Stimulated activated CD4-positive, alpha-beta T cell treated with anti-CD3 and anti-CD28 coated beads, TNF-alpha, amount 100 ng/mL, for 24 hours (primary cell): ENCODE measurements at places on chromosomes 13 and 19.

GRCh38 chr19:5083547-5083965 lies 114.6 kb downstream of the KDM4B start:
- no peak for DNase-seq

DNA sequence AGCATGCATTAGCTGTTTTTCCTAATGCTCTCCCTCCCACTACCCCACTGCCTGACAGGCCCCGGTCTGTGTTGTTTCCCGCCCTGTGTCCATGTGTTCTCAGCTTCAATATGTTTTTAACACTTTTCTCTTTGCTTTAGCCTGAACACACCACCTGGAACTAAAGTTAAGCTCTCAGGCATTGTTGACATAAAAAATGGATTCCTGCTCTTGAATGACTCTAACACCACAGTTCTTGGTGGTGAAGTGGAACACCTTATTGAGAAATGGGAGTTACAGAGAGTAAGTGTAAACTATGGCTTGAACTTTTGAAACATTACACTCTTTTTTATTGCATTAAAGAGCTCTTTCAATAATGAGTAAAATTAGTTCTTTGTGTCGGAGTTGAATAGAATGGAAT lies 70.1 kb downstream of the TDRD3 start:
- DNase-seq, result no peak

- no peak for DNase-seq
Measured at GRCh38 chr13:45302507-45302906, 38.5 kb downstream of the TPT1 start.

DNA sequence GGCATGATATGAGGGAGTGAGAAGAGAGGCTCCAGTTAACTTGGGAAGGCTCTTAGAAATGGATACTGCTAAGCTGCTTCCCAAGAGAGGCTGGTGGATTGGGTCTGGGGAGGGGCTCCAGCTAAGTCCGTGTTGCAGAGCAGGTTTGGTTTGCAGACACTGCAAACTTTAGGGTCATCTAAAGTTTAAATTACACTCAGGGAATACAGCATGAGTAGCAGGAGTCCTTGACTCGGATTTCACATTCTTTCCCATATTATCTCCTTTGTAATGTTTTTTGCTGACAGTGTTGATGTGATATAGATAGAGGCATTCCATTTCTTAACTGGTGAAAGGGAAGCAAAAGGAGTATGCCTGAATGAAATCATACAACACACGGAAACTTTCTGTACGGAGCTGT lies 31.9 kb downstream of the SGCG start:
- DNase-seq, result no peak

GRCh38 chr19:47419789-47420188 lies 462 bp upstream of the MEIS3 start:
- DNase-seq, result no peak

DNA sequence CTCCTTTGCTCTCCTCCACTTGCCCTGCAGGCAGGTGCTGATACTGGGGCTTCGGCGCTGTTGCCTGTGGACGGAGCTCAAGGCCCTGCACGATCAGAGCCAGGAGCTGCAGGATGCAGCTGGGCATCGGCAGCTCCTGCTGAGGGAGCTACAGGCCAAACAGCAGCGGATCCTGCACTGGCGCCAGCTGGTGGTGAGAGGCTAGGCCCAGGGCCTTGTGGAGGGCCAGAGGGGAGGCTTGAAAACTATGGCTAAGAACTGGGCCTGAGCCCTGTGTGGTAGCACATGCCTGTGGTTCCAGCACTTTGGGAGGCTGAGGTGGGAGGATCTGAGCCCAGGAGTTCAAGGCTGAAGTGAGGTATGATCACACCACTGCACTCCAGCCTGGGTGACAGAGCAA lies 6.3 kb downstream of the HAUS5 start:
- no peak for DNase-seq

- DNase-seq, result no peak
Measured at GRCh38 chr13:28574617-28575142, 79.8 kb upstream of the FLT1 start.
